ENCODE measurements at places on chromosomes 7 and 10.
A peak's percentile ranks its signal among the peaks of the same experiment; 100 is the strongest.

DNA sequence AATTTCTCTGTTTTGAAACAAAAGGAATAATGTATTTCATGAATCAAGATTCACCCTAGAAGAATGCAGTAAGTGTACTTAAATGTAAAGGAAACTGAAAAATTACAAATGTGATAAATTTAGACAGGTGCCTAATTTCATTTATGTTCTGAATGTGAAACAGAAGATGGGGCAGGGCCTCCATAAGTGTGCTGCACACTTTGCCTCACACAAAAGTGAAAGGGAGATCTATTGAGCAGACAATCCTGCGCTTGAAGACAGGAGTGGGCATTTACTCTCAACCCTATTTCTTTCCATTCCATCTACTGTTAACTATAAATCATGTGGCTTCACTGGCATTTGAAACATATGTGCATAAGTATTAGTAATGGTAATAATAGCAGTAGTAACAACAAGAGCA is 36.2 kb downstream of the GNG11 start:
- no peak for DNase-seq

- no peak for DNase-seq
Measured at GRCh38 chr7:123674399-123675180, 18.9 kb downstream of the LMOD2 start.

- peak; percentile 27 for DNase-seq
Measured at GRCh38 chr10:20100171-20100570, 283.9 kb downstream of the PLXDC2 start.

- DNase-seq: no peak
Measured at GRCh38 chr7:108099713-108100112, 30.4 kb downstream of the LAMB4 start.

GRCh38 chr10:48598936-48599829 is 5.7 kb downstream of the ARHGAP22 start:
- DNase-seq: no peak

GRCh38 chr7:13988065-13988464 is 1.4 kb downstream of the ETV1 start:
- no peak for DNase-seq

DNA sequence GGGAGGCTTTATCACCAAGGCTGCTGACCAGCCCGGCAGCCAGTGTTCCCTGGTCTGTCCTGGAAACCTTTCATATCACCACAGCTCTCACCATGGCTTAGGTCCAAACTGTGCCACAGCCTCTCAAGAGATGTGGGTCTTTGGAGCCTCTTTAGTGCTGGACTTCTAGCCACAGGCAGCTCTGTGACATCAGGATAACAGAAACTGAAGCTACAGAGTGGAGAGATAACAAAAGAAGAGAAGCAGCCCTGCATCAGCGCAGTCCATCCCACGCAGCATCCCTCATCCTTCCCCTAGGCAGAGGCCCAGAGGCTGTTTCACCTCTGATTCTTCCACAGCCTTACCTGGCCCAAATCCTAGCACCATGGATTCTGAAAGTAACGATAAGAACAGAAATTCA is 187.9 kb upstream of the KMT2E start:
- DNase-seq: peak; percentile 62

All from hematopoietic multipotent progenitor cell treated with erythropoietin and hydrocortisone succinate and interleukin-3 and kit ligand, for 4 days (in vitro differentiated cells).